ENCODE measurements at places on chromosomes 13 and 19.

- no peaks in the 10 kb centered on the region for H3K36me3 ChIP-seq
- H3K27me3 ChIP-seq: peaks cover 3% of the 10 kb centered on the region
- no peak overlapping the region for H3K27ac ChIP-seq
- H3K4me3 ChIP-seq: no peak overlapping the region
Observed at GRCh38 chr19:31597616-31598015, 248.4 kb upstream of the TSHZ3 start.

- no peak overlapping the region for H3K4me3 ChIP-seq
- H3K4me1 ChIP-seq: no peaks in the 10 kb centered on the region
- peaks cover 98% of the 10 kb centered on the region for H3K27me3 ChIP-seq
- H3K36me3 ChIP-seq: no peaks in the 10 kb centered on the region
Observed at GRCh38 chr19:51724543-51724942, 752 bp upstream of the HAS1 start.

DNA sequence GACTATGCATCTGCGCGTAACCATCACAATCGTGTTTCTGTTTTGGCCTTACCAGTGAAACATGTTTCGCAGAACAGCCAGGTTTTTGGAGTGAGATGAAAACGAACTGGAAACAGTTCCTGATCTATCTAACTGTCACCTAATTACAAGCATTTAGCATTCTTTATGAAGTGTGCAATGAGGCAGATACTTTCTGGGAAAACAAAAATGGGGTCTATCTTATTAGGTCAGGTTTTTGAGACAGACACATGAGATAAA lies 182.8 kb downstream of the LMO7 start:
- no peak overlapping the region for H3K27ac ChIP-seq
- no peak for ATAC-seq
- no peaks in the 10 kb centered on the region for H3K36me3 ChIP-seq
- H3K27me3 ChIP-seq: no peaks in the 10 kb centered on the region
- no peak overlapping the region for H3K4me3 ChIP-seq

- no peak for ATAC-seq
- no peak overlapping the region for H3K4me3 ChIP-seq
- peaks cover 17% of the 10 kb centered on the region for H3K4me1 ChIP-seq
- H3K27ac ChIP-seq: no peak overlapping the region
- no peaks in the 10 kb centered on the region for H3K27me3 ChIP-seq
- H3K36me3 ChIP-seq: peaks cover 19% of the 10 kb centered on the region
Observed at GRCh38 chr13:102770435-102770834, 3.2 kb downstream of the TEX30 start.

DNA sequence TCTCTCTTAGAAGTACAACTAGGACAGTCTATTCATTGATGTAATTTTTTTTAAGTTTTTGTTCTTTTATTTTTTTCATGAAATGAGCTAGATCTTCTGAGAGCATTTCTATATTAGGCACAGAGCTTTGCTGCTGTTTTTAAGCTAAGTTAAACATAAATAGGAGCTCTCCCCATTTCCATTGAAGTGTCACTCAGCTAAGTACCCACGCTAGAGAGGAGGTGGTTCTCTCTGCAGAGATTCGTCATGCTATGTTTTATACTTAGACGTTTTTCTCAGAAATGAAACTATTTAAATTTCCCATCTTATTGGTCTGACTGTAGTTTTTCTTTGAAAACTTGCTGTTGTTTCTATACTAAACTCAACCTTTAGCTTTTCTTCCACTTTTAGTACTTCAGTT lies 271.5 kb downstream of the PCDH9 start:
- H3K36me3 ChIP-seq: no peaks in the 10 kb centered on the region
- no peaks in the 10 kb centered on the region for H3K4me1 ChIP-seq
- no peaks in the 10 kb centered on the region for H3K27me3 ChIP-seq
- no peak for ATAC-seq
- no peak overlapping the region for H3K27ac ChIP-seq

- H3K36me3 ChIP-seq: no peaks in the 10 kb centered on the region
- no peak overlapping the region for H3K27ac ChIP-seq
- no peaks in the 10 kb centered on the region for H3K27me3 ChIP-seq
- peaks cover 42% of the 10 kb centered on the region for H3K4me1 ChIP-seq
- ATAC-seq: no peak
Observed at GRCh38 chr19:15255359-15255990, 23.2 kb upstream of the EPHX3 start.

DNA sequence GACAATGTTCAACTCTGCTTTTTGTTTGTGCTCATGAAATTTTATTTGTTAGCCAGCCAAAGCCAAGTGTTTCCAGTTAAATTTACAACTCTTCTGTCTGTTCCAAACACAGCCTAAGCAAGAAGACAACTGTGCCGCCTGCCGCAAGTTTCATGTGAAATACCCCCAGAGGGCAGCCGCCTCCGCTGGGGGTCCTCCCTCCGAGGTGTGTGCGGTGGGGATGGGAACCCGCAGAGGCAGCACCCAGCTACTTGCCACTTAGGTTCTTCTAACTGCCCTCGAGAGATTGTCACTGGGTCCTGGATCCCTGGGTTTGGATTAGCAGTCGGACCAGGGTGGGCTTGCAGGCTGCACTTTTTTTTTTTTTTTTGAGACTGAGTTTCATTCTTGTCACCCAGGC lies 28.5 kb downstream of the ATP11A start:
- H3K27me3 ChIP-seq: no peaks in the 10 kb centered on the region
- ATAC-seq: no peak
- H3K4me3 ChIP-seq: no peak overlapping the region
- H3K4me1 ChIP-seq: peaks cover 21% of the 10 kb centered on the region

DNA sequence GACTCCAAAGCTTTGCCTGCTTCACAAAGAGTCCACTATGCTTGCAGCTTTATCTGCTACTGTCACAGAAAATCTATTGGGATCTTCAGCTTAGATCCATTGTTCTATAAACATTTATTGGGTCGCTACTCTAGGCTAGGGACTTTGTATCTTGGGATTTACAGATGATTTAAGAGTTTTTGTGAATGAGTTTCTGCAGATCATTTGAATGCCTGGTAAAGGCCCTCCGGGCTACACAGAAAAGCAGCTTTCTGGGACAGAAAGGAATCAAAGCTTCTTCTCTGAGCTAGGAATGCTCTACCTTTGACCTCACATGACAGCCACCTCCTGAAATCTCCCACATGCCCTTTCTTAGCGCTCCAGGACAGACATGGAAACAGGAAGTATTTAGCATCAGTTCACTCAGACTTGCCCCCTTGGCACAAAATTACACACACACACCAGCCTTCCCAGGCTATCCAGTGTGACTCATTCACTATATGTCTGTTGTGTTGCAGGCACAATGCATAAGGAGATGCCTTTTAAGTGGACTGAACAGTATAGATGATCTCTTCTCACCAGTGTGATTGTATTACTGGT lies 492.4 kb downstream of the DACH1 start:
- H3K36me3 ChIP-seq: no peaks in the 10 kb centered on the region
- H3K27me3 ChIP-seq: no peaks in the 10 kb centered on the region

- H3K27me3 ChIP-seq: no peaks in the 10 kb centered on the region
- no peak overlapping the region for H3K27ac ChIP-seq
- ATAC-seq: no peak
- H3K4me1 ChIP-seq: no peaks in the 10 kb centered on the region
- no peaks in the 10 kb centered on the region for H3K36me3 ChIP-seq
Observed at GRCh38 chr13:112835796-112836195, 133.2 kb upstream of the MCF2L start.
